ENCODE measurements at places on chromosomes 5 and 9. TPM values are rescaled to one million over a fixed set of nuclear protein-coding genes. Genes with fewer than 3 reads are reported as not detected.
A peak's percentile ranks its signal among the peaks of the same experiment; 100 is the strongest.

The ABLIM3 gene
- 0.24 TPM for total RNA-seq

The CPEB4 gene
- total RNA-seq: 11.4 TPM

The FBN2 gene
- total RNA-seq: not detected

The FOXD4L6 gene
- not detected for total RNA-seq

The PITX1 gene
- 0.22 TPM for total RNA-seq

The GMCL2 gene
- not detected for total RNA-seq

The SV2C gene
- 0.02 TPM for total RNA-seq

GRCh38 chr5:36458746-36459145 is 147.7 kb upstream of the SLC1A3 start:
- no peak overlapping the region for H3K4me3 ChIP-seq
- no peak for DNase-seq
- no peaks in the 10 kb centered on the region for H3K4me1 ChIP-seq
- H3K36me3 ChIP-seq: no peaks in the 10 kb centered on the region
- no peak overlapping the region for H3K27ac ChIP-seq

DNA sequence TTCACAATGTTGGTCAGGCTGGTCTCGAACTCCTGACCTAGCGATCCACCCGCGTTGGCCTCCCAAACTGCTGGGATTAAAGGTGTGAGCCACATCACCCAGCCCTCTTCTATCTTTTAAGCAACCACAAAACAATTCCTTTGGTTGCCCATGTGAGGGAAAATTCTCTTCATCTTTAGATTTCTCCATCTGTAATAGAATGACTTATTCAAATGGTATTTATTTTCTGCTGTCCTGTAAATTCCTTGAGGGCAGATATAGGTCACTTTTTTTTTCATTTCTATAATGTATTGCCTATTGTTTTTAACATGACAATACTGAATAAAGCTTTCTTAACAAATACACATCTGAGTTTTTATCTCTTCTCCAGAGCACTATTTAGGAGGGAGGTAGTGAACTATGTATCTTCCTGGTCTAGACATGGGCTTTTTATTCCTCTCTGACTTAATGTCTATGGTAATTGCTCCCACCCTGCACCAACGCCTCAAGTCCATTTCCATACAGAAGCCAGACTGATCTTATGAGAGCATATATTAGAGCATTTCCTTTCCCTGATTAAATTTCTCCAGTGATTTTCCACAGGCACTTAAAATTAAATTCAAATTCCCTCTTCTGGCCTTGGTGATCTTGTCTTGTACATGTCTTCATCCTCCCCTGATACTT is 595.6 kb downstream of the CAAP1 start:
- H3K36me3 ChIP-seq: no peaks in the 10 kb centered on the region
- no peaks in the 10 kb centered on the region for H3K27me3 ChIP-seq
- no peaks in the 10 kb centered on the region for H3K4me1 ChIP-seq
- no peak overlapping the region for H3K27ac ChIP-seq
- no peak overlapping the region for H3K4me3 ChIP-seq

DNA sequence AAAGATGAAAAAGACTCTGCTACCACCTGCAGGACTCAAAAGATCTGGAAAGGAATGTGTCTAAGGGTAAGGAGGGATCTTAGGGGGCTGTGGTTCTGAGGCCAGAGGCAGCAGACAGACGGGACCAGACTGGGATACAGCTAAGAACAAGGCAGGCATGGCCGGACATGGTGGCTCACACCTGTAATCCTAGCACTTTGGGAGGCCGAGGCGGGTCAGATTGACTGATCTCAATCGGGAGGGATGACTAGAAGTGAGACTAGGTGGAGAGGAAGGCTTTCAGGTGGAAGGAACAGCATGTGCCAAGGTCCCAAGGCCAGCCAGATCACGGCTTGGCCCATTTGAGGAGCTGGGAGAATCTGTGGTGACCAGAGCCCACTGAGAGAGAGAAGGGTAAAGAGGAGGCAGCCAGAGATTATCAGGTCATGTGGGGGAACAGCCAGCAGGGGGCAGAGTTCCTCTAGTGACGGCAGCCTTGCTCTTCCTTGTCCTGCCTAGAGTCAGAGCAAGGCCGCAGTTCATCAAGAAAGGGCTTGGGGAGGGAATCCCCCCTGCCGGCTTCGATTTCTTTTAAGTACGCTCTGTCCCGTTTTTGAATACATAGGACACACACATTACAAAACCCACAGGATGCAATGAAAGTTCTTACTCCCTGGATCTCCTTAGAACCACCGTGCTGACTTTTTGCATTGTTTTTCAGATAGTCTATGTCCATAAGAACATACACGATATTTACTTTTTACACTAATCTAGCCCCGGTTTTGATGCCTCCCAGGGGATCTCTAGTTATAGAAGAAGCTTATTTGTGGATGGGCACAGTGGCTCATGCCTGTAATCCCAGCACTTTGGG is 2.6 kb upstream of the OLFML2A start:
- peak; percentile 90 for DNase-seq
- H3K4me3 ChIP-seq: no peak overlapping the region
- no peak overlapping the region for H3K27ac ChIP-seq
- H3K27me3 ChIP-seq: peaks cover 50% of the 10 kb centered on the region
- H3K4me1 ChIP-seq: peaks cover 41% of the 10 kb centered on the region
- H3K36me3 ChIP-seq: no peaks in the 10 kb centered on the region

DNA sequence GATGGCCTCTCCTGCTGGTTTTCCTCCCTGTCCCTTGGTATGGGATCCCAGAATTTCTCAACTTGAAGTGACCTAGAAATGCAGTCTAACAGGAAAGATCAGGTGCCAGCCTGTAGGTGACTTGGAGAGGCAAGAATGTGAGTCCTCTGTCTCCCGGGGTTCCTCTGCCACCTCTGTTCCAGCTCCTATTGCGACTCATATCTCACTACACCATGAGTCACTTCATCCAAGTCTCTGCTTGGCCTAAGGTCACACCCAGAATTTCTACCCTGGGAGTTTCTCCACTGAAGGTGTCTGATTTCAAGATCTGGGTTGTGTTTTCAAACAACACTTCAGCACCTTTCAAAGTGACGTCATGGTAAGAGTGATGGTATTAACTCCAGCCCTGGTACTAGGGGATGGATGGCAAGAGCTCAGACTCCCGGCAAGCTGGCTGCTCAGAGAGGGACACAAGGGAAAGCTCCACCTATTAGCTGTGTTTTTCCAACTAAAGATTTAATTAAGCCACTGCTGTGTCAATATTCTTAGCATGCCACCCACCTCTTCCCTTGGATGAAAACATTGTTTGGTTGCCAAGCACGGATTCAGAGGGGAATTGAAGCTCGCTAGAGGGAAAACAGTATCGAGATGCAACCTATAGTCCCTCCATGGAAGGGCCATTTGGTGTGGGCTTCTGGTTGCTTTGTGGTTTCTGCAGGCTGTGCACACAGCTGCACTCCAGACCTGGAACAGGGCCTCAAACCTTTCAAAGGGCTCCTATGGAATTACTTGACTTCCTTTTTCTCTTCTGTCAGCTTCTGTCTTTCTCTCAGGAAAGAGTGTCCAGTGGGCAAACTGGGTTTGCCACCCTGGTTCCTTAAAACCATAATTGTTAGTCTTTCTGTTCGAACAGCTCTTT is 205.7 kb downstream of the GAS1 start:
- no peak overlapping the region for H3K27ac ChIP-seq
- no peak overlapping the region for H3K4me3 ChIP-seq
- no peaks in the 10 kb centered on the region for H3K4me1 ChIP-seq

DNA sequence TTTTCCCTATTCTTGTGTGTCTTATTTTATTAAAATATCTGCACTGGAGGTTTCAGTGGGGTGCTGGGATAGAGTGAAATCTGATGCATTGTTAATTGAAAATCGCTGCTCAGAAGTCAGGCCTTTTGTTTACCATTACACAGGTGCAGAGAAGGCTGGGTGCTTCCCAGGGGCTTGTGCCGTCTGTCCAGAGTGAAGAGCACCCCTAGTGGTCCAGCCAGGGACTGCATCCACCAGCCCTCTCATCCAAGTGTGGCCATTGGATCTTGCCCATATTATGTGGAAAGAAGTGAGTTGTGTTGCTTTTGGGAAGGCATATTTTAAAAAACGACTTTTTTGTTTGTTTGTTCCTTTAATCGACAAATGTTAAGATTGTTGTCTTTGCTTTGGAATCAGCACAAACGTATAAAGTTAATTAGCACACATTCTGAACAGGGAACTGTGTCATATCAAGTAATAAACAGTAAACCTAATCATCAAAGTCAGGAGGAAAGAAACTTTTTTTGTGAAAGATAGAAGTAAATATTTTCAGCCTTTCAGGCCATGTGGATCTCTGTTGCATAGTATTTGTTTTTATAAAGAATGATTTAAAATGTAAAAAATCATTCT is 315.6 kb downstream of the MTRR start:
- no peak overlapping the region for H3K27ac ChIP-seq
- no peaks in the 10 kb centered on the region for H3K4me1 ChIP-seq
- no peaks in the 10 kb centered on the region for H3K36me3 ChIP-seq
- peak; percentile 54 for DNase-seq

DNA sequence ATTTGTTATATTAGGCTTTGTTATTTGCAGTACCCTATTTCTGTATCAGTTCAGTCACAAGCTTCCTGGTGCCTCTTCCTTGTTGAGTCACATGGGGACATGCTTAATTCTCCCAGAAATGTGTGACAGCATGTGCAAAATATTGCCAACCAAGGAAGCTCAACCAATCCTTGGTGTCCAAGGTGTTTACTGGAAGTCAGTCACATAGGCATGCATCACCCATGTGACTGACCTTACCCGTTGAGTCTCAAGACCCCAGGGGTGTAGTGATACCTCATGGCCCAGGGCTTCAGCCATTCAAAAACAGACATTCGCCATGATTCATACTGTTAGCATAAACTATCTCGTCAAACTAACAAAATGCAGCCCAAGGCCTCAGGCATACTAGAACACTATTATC is 9.3 kb upstream of the ANKDD1B start:
- no peak overlapping the region for H3K4me3 ChIP-seq
- peaks cover 10% of the 10 kb centered on the region for H3K4me1 ChIP-seq
- H3K27ac ChIP-seq: no peak overlapping the region
- H3K27me3 ChIP-seq: no peaks in the 10 kb centered on the region
- H3K36me3 ChIP-seq: peaks cover 25% of the 10 kb centered on the region

- no peak overlapping the region for H3K4me3 ChIP-seq
- no peak overlapping the region for H3K27ac ChIP-seq
- no peak for DNase-seq
Measured at GRCh38 chr9:137836151-137836830, 41.3 kb upstream of the CACNA1B start.

DNA sequence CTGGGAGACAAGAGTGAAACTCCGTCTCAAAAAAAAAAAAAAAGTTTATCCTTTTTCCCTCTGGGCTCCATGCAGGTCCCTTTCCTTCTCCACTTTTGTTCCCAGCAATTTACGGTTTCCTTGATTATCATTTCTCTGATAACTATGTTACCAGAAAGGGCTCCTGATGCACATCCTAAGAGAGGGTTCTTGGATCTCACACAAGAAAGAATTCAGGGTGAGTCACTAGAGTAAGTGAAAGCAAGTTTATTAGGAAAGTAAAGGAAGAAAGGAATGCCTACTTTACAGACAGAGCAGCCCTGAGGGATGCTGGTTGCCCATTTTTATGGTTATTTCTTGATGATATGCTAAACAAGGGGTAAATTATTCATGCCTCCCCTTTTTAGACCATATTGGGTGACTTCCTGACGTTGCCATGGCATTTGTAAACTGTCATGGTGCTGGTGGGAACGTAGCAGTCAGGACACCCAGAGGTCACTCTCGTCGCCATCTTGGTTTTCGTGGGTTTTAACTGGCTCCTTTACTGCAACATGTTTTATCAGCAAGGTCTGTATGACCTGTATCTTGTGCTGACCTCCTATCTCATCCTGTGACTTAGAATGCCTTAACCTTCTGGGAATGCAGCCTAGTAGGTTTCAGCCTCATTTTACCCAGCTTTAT is 13.5 kb upstream of the MELK start:
- H3K27ac ChIP-seq: no peak overlapping the region
- no peaks in the 10 kb centered on the region for H3K36me3 ChIP-seq
- no peak for DNase-seq
- H3K4me1 ChIP-seq: no peaks in the 10 kb centered on the region

- H3K36me3 ChIP-seq: no peaks in the 10 kb centered on the region
- H3K27me3 ChIP-seq: peaks cover 12% of the 10 kb centered on the region
- no peak for DNase-seq
- no peaks in the 10 kb centered on the region for H3K4me1 ChIP-seq
Measured at GRCh38 chr5:38424148-38425060, 132.0 kb downstream of the LIFR start.

GRCh38 chr5:111743512-111743911 is 13.5 kb downstream of the NREP start:
- no peaks in the 10 kb centered on the region for H3K36me3 ChIP-seq
- no peaks in the 10 kb centered on the region for H3K4me1 ChIP-seq

DNA sequence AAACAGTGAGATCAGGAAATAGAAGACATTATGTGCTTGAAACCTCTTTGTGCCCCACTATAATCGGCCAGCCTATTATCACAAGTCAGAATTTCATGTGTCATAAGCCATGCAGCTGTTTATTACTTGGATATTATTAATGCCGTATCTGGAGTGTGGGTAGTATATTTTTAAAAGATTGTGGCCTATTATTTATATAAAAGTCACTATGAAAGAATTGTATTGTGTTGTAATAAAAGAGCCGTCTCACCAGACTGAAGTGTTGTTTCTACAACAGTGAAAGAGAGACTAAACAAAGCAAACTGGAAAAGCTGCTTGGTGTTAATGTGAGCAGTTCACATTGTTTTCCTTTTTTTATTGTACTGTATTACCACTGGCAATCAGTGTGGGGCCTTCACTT is 449.1 kb downstream of the PSAT1 start:
- H3K4me1 ChIP-seq: no peaks in the 10 kb centered on the region
- no peak overlapping the region for H3K27ac ChIP-seq
- H3K27me3 ChIP-seq: no peaks in the 10 kb centered on the region
- H3K36me3 ChIP-seq: no peaks in the 10 kb centered on the region

GRCh38 chr5:318341-318897 is 3.1 kb upstream of the AHRR start:
- no peak for DNase-seq
- peaks cover 14% of the 10 kb centered on the region for H3K27me3 ChIP-seq

DNA sequence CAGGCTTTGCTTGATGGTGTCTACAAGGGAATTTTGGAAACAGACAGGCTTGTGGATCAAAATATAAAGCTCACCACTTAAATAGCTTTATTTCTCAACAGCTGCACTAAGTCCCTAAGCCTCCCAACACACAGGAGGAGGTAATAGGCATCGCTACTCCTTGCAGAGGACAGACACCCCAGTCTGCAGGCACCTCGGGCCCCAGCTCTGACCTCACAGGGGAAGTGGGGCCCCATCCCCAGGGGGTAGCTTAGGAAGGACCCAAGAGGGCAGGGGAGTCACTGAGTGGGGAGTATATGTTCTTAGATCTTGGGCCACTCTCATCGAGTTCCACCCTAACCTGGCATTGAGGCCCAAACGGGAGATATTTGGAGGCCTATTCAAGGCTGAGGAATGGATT is 66.7 kb upstream of the XPA start:
- no peaks in the 10 kb centered on the region for H3K4me1 ChIP-seq
- no peak overlapping the region for H3K4me3 ChIP-seq
- H3K36me3 ChIP-seq: no peaks in the 10 kb centered on the region
- no peak overlapping the region for H3K27ac ChIP-seq
- DNase-seq: no peak

- H3K4me3 ChIP-seq: no peak overlapping the region
- peaks cover 2% of the 10 kb centered on the region for H3K27me3 ChIP-seq
- no peak for DNase-seq
- no peaks in the 10 kb centered on the region for H3K36me3 ChIP-seq
Measured at GRCh38 chr5:53350991-53351770, 129.2 kb upstream of the FST start.
